ENCODE measurements at places on chromosomes 5 and 9. TPM values are rescaled to one million over a fixed set of nuclear protein-coding genes. Genes with fewer than 3 reads are reported as not detected.

DNA sequence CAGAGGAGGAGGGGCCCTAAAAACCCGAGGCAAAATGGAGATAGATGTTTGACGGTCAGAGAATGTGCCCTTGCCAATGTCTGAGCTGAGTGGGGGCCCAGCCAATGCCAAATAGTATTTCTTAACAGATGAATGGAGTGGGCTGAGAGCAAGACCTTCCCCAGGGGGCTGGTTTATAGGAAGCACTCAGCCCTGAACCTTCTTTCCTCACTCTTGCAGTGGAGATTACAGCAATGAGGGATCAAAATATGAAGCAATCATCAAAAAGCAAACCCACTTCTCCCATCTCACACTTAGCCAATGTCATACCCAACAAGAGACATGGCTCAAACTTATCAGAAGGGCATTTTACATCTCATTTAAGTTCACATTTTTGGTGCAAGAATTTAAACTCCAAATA lies 350.3 kb downstream of the GADD45G start:
- no peak for DNase-seq

DNA sequence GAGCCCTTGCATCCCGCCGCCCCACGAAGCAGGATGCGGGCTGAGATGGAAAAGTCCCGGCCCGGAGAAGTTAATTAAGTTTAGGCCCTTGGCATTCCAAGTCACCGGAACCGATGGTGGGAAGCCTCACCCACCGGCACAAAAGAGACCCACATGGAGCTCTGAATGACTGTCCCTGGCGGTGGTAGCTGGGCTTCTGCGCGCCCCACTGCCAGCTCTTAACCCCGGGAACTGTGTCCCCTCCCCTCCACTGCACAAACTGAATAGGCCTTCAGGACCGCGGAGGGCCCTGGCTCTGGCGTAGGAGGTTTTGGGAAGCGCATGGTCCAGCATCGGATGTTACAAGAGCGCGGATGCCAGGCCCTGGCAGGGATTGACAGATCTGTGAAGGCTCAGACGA lies 291.1 kb upstream of the TUT7 start:
- DNase-seq = no peak

DNA sequence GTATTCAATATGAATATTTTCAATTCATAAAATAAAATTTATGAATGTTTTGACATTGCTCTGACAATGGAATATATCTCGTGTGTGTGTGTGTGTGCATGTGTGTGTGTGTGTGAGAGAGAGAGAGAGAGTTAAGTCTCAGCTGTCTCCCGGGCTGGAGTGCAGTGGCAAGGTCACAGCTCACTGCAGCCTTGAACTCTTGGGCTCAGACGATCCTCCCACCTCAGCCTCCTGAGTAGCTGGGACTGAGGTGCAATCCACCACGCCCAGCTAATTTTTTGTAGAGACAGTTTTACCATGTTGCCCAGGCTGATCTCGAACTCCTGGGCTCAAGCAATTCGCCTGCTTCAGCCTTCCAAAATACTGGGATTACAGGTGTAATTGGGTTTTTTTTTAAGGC lies 16.1 kb downstream of the G3BP1 start:
- no peak for DNase-seq

DNA sequence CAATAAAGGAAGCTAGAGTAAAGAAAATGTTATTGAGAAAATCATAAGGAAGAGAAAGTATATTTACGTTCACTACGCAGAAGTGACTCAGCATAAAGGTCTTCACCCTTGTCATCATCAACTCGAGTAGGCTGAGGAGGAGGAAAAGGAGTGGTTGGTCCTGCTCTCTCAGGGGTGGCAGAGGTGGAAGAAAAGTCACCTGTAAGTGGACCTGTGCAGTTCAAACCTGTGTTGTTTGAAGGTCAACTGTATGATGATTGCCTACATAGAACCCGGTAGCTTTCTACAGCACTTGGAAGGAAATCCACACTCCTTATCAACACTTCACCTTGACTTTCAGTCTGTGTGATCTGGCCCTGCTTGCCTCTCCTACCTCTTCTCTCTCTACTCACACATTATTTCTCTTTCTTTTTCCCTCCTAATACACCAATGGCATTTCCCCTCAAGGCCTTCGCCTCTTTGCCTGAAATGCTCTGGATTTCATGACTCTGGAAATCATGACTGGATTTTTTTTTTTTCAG lies 109.3 kb upstream of the CPEB4 start:
- DNase-seq = peak; percentile 46

DNA sequence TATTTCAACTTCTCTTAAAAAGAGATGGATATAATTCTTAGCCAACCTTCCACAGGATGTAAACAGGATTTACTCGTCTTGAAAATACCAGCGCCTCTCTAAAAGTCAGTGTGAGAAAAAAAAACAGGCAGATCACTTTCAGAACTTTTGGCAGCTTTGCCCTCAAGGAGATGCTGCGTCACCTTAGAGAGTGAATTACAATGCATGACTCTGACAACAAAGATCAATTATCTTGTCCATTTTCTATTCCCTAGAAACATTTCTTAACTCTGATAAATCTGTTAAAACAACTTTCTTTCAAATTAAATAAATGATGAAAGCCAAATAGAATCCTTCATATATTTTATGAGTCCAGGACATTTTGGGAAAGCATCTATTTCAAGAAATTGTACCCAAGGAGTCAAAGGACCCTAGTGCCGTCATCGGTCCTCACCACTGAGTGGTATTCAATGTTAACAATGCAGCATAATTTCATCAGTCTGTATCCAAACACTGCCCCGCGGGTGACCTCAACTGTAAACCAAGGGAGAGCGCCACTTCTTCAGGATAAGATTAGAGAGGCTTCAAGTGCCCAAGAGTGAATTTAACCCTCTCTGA lies 536.0 kb downstream of the PDE4D start:
- no peak for DNase-seq

DNA sequence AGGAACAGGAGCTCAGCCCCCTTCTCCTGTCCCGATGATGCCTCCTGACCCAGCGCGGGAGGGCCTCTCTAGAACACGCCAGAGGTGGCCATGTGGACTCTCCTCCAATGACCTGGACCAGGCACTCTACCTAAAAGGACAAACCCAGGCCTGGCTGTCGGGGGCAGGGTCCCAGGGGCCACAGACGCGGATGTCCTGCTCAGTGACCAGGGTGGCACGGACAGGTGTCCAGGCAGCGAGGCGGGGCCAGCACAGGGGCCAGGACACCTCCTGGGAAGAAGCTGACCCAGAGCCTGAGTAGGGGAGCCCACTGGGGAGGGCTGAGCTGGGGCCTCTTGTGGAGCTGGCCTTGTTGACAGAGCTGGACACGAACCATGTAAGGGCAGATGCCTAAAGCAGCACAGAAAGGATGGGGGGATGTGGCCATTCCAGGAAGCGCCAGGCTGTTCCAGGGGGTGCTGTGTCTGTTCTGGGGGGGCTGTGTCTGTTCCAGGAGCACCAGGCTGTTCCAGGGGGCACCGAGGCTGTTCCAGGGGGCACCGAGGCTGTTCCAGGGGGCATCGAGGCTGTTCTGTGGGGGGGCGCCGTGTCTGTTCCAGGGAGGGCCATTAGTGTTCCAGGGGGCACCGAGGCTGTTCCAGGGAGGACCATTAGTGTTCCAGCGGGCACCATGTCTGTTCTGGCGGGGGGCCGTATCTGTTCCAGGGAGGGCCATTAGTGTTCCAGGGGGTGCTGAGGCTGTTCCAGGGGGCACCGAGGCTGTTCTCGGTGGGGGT lies 30.5 kb downstream of the EXD3 start:
- no peak for DNase-seq

DNA sequence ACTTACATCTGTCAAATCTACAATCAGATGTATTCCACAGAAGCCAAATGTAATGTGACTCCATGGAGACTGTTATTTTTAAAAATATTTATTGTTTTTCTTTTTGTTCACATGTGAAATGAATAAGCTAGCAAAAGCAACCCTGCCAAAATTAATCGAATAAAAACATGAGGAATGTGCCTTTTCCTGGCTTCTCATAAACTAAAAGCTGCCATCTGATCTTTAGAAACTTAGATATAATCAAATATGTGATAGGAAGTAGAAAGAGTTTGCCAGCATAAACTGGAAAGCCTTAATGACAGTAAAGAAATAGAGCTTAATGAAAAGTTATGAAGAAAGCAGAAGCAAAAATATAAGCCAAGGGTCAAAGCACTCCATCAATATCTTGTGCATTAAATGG lies 1724.7 kb upstream of the WWC1 start:
- no peak for DNase-seq

GRCh38 chr5:131214609-131215227 lies 44.0 kb downstream of the LYRM7 start:
- DNase-seq = no peak

GRCh38 chr5:91007251-91007650 lies 375.9 kb downstream of the ARRDC3 start:
- DNase-seq = no peak

GRCh38 chr5:138111937-138112336 lies 27.3 kb downstream of the NME5 start:
- DNase-seq = no peak

DNA sequence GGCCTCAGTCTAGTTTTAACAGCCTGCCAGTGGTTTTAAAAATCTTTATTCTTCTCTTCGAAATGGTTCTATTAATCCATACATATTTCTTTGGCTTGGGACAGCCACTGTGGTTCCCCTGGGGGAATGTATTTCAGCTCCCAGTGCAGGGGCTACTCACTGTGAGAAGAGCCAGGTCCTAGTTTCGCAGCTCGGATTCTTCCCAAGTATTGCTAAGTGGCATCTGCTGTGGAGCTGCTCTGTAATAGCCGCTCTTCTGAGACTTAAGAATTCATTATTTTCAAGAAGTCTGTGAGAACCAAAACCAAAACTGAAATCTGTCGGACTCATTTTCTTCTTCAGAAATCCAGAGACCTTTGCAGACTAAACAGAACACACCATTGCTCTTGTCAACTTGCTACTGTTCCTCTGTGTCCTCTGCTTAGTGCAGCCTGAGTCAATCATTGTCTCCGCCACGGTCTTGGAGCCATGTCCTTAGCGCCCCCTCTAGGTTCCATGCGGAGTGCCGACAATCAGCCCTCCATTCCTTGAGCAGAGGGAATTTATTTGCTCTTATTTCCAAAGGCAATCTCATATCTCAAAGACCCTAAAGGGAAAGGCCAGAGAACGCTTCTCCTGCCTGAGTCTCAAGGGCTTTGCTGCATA lies 478.2 kb downstream of the SPATA31D1 start:
- no peak for DNase-seq

DNA sequence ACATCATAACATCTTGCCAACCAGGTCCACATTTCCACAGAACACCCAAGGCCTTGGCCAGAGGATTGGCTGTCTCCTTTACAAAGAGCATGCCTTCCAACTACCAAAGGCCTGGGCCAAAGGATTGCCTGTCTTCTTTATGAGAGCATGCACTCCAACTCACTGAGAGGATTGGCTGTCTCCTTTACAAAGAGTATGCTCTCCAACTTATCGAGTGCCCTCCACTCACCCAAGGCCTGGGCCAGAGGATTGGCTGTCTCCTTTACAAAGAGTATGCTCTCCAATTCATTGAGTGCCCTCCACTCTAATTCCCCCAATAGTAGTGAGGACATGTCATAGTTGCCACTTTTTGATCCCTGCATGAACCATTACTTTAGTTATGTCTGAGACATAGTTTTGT lies 79.9 kb upstream of the TAS2R1 start:
- no peak for DNase-seq

- peak; percentile 71 for DNase-seq
Observed at GRCh38 chr9:109969011-109969410, 189.0 kb downstream of the PALM2AKAP2 start.

- DNase-seq = no peak
Observed at GRCh38 chr9:78881295-78881694, 584.4 kb downstream of the PSAT1 start.

DNA sequence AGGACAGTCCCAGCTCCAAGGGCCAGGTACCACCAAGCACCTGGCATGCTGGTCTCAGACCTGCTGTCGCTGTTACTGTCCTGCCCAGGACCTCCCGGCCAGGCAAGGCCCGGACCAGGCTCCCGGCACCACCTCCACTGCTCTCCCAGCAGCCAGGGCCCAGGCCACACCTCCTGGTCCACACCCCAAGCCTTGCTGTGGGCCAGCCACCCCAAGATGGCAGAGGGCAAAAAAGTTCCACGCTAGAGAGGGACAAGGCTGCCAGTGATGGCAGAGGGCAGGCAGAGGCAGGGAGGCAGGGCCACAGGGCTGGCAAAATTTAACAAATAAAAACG lies 1.1 kb downstream of the DNLZ start:
- no peak for DNase-seq

- DNase-seq = no peak
Observed at GRCh38 chr5:43553381-43553780, 3.5 kb downstream of the PAIP1 start.

GRCh38 chr5:170201311-170201710 lies 31.5 kb upstream of the C5orf58 start:
- DNase-seq = no peak

DNA sequence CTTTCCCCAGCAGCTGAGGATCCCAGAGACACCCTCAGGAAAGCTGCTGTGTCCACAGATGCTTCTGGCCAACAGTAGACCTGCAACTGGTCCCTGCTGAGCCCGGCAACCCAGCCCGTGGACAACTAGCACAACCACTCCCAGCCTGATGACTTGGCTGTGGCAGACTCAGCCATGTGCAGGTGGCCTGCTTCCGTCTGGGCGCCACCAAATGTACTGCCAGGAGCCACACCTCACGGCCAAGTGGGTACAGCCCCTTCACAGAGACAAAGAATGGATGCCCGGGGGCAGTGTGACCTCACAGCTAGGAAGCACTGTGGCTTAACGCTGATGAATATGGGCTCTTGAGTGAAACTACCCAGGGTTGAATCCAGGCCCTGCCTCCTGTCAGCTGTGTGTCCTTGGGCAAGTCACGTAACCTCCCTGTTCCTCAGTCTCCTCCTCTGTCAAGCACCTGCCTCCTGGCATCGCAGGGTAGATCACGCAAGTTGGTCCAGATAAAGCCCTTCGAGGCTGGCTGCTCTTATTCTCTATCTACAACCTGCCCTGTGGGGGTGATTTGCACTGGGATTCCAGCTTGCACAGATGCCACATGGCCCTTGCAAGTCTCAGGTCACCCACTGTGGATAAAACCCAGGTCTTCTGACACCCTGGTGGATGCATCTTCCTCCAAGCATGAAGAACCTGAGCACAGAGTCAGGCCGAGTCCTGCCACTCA lies 225.0 kb downstream of the PBX3 start:
- no peak for DNase-seq

- peak; percentile 11 for DNase-seq
Observed at GRCh38 chr5:107806705-107807104, 136.0 kb upstream of the EFNA5 start.

DNA sequence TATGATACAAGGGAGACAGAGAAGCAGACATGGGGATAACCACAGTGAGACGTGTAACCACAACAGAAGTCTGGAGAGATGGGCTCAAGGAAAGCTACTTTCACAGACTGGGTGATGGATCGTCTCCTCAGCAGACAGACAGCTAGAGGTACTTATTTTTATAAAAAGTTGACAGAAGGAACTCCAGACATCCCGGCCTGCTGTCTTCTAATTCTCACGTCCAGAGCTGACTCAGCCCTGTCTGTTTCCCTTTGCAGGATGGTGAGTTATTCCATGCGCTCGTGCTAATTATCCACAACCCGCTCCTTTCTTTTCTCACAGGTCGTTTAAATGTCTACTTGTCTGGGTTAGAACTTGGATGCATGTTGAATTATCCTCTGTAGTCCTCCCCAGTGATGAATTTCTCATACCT lies 304.5 kb downstream of the CWC27 start:
- DNase-seq = peak; percentile 78

- no peak for DNase-seq
Observed at GRCh38 chr9:792331-793260, 48.9 kb upstream of the DMRT1 start.

Gene SCGB3A2
- total RNA-seq = not detected

Gene DMRT3
- not detected for total RNA-seq

Gene NR5A1
- total RNA-seq = not detected

Gene ADAMTSL1
- 6.0 TPM for total RNA-seq

Gene NMUR2
- total RNA-seq = not detected

Gene SPINK7
- not detected for total RNA-seq

Gene PCDH12
- total RNA-seq = 60.9 TPM

Gene CMYA5
- total RNA-seq = 0.05 TPM

All from dermis blood vessel endothelial cell (primary cell).